ENCODE measurements at places on chromosomes 3 and 15.

GRCh38 chr3:125477701-125478100 is 42.3 kb downstream of the SNX4 start:
- no peak for DNase-seq

GRCh38 chr3:41176596-41176995 is 22.7 kb upstream of the CTNNB1 start:
- DNase-seq = no peak

GRCh38 chr3:70064194-70064779 is 64.8 kb downstream of the SAMMSON start:
- DNase-seq = no peak

- peak; percentile 19 for DNase-seq
Measured at GRCh38 chr3:10365791-10366190, 44.9 kb upstream of the SEC13 start.

- DNase-seq = no peak
Measured at GRCh38 chr3:81863756-81864155, 102.3 kb upstream of the GBE1 start.

- peak; percentile 53 for DNase-seq
Measured at GRCh38 chr3:16311960-16312451, 47.0 kb downstream of the OXNAD1 start.

GRCh38 chr15:42233107-42233506 is 25.0 kb upstream of the VPS39 start:
- DNase-seq = no peak

- DNase-seq = no peak
Measured at GRCh38 chr3:71210257-71211007, 373.1 kb downstream of the FOXP1 start.

GRCh38 chr15:22945071-22945470 is 35.1 kb downstream of the CYFIP1 start:
- DNase-seq = no peak

DNA sequence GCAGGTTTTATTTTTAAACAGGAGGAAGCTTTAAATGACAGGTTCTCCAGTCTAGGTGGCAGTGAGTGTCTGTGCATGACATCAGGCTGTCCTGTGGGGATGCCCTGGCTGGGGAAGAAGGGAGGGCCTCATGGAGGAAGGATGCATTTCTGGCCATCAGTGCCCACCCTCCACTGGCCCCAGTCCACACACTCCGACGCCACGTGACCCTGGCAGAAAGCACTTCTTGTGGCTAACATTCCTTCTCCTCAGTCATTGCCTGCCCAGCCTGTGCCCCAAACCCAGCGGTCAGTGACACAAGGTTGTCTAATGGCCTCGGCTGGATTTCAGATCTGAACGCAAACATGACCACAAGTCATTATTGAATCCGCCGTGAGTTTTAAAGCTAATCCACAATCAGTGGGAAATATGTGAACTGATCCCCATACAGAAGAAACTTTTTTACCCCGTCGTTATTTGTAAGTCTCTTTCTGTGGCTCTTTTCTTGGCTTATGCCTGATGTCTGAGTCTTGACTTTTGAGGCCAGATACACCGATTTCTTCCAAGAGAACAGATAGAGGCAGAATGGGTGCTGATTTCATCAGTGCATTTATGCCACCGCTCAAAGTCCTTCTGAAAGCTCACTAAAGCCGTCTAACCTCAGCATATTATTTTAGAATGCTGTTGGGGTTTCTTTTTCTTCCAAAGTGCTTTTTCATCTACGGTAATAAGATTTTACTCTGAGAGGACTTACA is 17.3 kb upstream of the LRRK1 start:
- no peak for DNase-seq

- DNase-seq = peak; percentile 32
Measured at GRCh38 chr3:46334741-46335478, 19.0 kb upstream of the CCR2 start.

DNA sequence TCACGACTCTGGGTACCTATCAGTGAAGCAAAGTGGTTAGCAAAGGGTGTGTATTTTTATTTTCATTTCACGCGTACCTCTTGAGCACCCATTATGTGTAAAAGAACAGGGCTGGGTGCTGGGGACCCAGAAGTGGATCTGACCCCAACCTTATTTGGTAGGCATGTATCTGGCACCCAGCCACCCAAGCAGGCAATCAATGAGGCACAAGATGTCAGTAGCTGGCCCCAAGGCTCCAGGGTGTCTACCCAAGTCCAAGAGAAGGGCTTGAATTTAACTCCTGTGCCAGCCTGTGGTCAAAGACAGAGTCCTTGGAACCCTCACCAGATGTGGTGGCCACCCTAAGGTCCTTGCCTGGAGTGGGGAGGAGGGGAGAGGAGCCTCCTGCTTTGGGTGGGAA is 5.7 kb downstream of the PLEKHO2 start:
- no peak for DNase-seq

DNA sequence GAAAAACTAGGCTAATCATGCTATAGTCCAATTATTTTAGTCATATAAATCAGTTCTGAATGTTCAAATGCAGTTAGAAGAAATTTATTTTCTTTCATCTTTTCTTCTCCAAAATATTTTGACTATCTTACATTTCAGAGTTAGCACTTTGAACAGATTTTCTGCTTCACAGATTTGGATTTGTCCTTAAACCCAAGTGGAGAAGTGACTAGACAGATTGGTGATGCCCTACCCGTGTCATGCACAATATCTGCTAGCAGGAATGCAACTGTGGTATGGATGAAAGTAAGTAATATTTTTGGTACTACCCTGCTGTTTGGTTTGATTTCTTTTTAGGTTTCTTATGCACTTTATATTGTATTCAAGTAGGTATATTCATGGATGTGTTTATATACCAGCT is 178.3 kb downstream of the ALCAM start:
- no peak for DNase-seq

GRCh38 chr3:149895769-149896168 is 74.9 kb downstream of the PFN2 start:
- no peak for DNase-seq

- DNase-seq = no peak
Measured at GRCh38 chr3:187445356-187445755, 77.2 kb downstream of the RTP4 start.

DNA sequence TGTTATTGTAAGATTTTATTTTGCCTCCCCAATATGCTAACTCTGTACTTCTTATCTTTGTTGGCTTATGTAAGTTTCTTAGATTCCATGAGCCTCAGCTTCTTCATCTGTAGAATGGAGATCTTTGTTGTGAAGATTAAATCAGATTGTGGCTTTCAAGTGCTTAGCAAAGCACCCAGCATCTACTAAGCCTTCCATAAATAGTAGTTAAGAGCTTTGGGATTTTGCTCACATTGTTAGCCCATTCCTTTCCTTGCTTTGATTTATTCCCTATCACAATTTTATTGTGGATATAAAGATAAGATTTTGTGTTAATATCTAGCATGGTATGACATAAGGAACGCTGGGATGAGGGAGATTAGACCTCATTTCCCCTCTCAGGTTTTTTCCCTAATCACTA is 501.4 kb downstream of the PYDC2 start:
- no peak for DNase-seq

DNA sequence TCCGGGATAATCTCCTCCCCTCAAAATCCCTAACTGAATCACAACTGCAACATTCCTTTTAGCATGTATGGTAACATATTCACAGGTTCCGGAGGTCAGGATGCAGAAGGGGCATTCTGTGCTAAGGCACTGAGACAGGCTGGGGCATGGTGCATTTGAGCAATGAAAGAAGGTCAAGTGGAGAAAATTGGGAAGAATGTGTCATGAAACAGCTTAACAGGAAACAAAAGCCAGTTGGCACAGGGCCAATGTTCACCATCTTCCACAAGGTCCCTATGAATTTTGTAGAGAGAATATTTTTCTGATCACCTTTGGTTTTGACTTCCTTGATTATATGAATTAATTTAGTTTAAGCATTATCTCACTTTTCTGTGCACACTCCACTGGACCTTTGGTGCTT is 587.7 kb upstream of the NR2F2 start:
- no peak for DNase-seq

- no peak for DNase-seq
Measured at GRCh38 chr3:39927479-39927878, 118.1 kb downstream of the MYRIP start.

DNA sequence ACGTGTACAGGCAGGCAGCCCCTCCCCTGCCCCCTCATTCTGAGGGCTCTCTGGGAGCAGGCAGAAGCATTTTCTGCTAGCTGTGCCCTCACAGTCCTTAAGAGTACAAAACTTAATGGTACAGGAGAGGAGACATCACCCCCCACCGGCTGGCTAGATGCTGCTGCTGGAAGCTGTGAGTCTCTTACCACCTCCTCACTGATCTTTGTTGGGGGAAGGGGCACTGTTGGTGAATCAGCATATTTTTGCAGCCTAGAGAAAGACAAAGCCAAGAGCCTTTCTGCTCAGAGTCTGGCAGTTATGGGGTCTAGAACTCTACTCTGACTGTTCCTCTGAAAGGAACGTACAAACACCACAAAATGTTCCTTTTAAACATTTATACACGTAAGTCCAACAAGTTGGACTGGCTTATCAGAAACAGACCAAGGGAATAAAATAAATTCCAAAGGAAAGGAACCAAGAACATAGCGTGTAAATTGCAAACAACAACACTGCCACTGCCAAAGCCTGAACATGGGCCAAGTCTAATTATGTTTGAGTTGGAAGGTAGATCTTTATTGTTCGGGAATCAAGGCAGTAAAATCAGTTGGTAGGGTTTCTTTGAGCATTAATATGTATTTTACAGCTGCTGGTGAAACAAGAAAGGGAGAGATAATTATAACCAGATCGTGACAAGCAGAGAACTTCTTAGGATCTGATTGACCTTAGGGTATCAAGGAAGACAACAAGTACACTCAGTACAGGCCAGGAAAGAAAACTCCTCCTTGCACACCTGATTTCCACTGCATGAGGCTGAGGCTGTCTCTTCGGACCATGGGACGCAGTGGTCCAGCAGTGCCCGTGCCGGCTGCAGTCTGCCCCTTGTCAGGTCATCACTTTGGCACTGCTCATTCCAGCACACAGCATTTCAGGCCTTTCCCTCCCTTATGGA is 27.4 kb downstream of the CLK3 start:
- no peak for DNase-seq

- DNase-seq = no peak
Measured at GRCh38 chr15:91068436-91068835, 31.6 kb upstream of the SV2B start.

GRCh38 chr15:78434134-78434533 is 3.9 kb upstream of the IREB2 start:
- no peak for DNase-seq

DNA sequence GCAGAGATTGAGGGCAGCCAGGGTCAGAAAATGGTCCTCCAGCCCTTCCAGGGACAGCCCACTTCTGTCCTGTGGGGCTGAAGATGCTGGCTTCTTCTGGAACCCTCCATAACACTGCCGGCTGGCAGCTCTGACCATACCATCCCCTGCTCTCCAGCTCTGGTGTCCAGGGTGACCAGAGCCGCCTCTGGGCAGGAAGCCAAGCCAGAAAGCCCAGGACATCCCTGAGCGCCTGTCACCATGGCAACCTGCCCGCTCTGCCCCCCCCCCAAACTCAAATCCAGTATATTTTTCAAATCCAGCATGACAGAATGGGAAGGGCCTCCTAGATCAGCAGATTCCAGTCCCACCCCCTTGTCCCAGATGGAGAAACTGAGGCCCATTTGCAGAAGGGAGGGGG is 420 bp upstream of the TMIE start:
- no peak for DNase-seq

- no peak for DNase-seq
Measured at GRCh38 chr3:185195652-185196051, 42.8 kb upstream of the C3orf70 start.

DNA sequence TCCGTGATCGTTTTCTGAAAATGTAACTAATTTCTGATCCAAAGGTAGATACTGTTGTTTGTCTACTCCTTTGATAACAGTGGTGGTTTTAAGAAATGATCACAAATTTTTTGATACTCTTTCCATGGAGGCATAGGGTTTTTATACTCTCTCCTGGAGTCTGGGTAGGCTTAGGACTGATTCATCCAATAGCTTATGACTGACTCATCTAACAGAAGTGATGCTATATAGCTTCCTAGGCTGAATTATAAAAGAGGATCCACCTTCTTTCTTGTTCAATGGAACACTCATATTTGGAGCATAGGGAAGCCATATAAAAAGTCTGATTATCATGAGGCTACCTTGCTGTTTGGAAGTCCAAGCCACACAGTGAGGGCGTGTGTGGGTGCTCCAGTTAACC is 84.3 kb downstream of the CHST2 start:
- no peak for DNase-seq
